Neural cell (in vitro differentiated cells): ENCODE measurements at places on chromosomes 5 and 9. TPM values are rescaled to one million over a fixed set of nuclear protein-coding genes. Genes with fewer than 3 reads are reported as not detected.

The SPATA31D4 gene
- polyA plus RNA-seq: not detected in 2 replicates

The FIBCD1 gene
- 1.6 and 2.7 TPM in 2 replicates for polyA plus RNA-seq

The CDKN2A gene
- not detected in 2 replicates for polyA plus RNA-seq

The IL13 gene
- polyA plus RNA-seq: 0.25 TPM in 1 of 2 replicates, not detected in the other

The ELAVL2 gene
- polyA plus RNA-seq: 80.8 and 106 TPM in 2 replicates

The PCDHA10 gene
- polyA plus RNA-seq: 5.5 and 6.7 TPM in 2 replicates

The SPINK9 gene
- polyA plus RNA-seq: not detected in 2 replicates

The CENPK gene
- 5.6 and 6.5 TPM in 2 replicates for polyA plus RNA-seq

The LOX gene
- polyA plus RNA-seq: 0.06 and 0.52 TPM in 2 replicates

The FOCAD gene
- 23.5 and 39.5 TPM in 2 replicates for polyA plus RNA-seq
